Activated CD8-positive, alpha-beta memory T cell treated with anti-CD3 and anti-CD28 coated beads, Interleukin-2, amount 50 U/mL, for 4 hours (primary cell): ENCODE measurements at places on chromosomes 6 and 20.

DNA sequence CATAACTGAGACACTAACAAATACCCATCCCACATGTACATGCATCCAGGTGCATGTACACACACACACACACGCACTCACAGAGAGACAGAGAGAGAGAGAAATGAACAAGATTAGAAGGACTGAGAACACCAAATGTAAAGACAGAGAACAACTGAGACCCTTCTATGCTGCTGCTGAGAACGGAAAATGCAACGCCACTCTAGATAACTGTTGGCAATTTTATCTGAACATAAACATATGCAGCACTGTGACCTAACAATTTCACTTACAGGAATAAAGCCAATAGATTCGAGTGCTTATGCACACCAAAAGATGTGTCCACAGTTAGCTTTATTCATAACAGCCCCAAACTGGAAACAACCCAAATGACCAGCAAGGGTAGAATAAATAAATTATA is 103.8 kb upstream of the LY86 start:
- no peak for DNase-seq

DNA sequence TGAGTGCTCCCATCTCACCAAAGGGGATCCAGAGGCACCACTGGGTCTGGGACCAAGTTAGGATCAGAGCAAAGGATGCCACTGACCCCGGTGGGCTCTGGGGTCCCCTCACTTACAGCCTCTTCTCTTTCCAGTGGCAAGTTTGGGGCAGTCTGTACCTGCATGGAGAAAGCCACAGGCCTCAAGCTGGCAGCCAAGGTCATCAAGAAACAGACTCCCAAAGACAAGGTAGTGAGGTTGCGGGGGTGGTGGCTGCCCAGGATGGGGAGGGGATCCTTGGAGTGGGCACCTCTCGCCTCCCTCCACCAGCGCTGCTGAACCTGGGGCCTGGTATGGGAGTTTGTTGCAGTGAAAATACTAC is 4.9 kb downstream of the MYLK2 start:
- DNase-seq: no peak

DNA sequence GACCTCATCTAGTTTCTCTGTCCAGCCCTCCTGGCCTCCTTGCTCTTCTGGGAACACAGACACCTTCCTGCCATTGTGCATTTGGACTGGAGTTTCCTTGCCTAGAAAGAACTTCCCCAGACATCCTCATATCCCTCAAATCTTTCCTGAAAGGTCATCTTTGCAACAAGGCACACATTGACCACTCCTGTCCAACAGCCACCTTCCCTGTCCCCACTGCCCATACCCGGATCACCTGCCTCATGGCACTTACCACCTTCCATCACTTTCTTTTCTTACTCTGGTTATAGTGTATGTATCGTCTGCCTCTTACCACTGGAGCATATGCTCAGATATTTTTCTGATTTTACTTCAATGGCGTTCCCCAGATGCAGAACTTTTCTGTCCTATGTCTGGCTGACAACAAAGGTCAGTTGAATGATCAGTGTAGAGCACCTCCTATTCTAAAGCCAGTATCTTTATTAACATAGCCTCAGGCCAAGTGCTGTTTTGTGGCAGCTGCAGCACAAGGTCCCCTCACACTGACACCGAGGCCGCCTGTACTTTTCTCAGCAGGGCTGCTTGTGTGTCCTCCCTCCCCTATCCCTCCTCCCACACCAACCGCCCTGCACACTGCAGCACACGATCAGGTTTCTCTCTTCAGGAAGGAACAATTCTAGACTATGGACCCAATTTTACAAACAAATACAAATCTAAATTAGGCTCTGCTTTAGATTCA is 4.1 kb downstream of the HLA-C start:
- DNase-seq: no peak

GRCh38 chr6:159301810-159302593 is 132.8 kb downstream of the FNDC1 start:
- DNase-seq: no peak

DNA sequence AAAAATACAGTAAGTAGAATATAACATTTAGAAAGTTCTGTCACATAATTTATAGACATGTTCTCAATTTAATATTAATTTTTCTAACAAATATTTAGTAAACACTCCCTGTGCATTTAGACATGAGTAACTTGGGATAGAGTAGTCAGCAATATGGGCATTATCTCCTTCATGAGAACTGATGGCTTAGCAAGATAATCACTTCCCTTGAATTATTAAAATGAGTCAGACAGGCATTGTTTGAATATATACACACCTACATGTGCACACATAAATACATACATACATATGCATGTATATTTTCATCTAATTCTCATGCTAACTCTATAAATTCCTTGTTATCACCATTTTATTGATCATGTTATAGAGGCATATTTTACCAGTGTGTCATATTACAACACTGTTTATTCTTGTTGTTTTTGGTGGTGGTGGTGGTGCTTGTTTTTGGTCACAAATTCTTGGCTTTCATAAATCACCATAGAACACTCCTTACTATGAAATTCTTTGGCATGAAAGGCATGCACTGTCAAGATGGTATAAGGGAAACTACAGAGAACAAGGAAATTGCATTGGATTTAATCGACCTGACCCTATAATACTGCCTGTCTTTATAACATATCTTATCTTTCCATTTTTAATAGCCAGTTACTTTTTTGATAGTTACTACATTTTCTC is 434.5 kb upstream of the MANEA start:
- DNase-seq: no peak

- DNase-seq: no peak
Observed at GRCh38 chr6:36515844-36516243, 31.4 kb downstream of the STK38 start.

DNA sequence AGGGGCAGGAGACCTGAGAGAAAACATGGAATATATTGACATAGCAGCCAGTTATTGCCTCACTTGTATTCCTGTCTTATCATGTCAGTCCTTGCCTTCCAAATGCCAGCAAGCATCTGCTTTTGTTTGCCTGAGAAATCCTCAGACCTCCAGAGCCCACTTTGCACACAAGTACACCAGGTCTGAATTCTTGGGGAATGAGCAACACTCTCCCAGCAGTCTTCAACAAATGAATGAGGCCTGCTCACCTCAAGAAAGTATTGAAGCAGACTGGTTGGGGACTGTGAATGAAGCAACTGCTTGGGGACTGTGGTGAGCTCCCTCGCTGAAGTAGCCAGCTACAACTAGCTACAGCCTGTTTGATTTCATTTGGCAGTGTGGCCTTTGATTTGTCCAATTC is 172.8 kb upstream of the SPTLC3 start:
- DNase-seq: no peak

DNA sequence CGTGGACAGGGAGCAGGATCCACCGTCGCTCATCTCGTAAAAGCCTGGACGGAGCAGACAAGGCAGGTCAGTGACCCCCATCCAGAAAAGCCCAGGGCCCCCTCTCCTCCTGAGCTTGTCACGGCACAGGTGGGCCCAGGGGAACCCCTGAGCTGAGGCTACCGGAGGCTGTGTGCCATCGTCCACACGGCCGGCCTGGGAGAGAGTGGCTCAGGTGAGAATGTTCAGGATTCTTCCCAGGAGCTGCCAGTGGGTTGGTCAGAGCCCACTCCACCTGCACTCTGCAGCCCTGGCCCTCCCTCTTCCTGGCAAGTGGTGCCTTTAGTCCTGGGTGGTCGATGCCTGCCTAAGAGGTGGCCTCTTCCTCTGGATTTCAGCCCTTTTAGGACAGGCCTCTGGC is 9.2 kb downstream of the DACT2 start:
- DNase-seq: no peak

DNA sequence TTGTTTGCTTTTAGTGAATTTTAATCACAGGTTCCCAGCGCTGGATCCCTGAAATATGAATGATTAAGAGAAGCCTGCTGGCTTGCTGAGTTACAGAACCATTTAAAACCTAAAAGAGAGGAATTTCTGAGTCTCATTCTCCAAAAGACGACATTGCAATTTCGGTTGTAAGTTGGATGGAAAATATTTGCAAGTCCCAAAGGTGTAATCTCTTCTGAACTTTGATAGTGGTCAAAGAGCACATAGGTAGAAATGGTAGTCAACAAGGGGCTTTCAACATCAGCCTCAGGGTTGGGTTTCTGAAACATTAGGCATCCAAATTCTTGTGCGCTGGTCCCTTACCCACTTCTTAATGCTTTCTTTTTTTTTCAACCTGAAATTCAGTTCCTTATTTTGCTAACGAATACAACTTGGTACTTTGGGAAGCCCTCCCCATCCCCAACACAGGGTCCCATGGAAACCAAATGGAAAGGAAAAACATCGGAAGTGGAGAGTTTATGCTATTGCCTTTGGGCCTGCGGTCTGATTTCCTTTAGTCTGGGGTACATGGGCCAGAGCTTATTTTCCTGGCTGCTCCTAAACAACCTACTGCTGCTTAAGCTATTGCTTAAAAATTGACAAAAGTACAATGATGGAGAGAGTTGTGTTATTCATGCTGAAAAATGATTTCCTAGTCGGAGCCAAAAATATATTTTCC is 117.0 kb upstream of the KCNK16 start:
- no peak for DNase-seq
